ENCODE measurements at places on chromosomes 16 and 17.

GRCh38 chr17:41223821-41224220 lies 2.6 kb upstream of the KRTAP9-2 start:
- DNase-seq, result no peak

- no peak for DNase-seq
These were observed 4.4 kb downstream of the SNAI3 start for GRCh38 chr16:88681709-88682451.

- no peak for DNase-seq
These were observed 689 bp upstream of the TBC1D24 start for GRCh38 chr16:2473999-2474876.

DNA sequence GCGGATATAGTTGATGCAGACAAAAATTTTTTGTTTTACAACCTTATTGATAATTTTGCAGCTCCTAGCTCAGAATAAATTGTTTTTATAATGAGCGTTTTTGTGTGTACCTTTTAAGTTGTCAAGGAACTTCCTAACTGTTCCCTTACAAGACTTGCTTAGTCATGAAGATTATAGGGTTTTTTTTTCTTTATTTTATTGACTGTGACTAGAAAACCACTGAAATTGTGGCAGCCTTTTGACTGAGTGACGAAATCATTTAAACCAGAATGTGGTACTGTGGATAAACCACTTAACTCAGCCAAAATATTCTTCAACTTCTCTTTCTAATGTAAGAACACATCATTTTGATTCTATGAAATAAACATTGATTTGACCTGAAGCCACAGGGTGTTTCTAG lies 40.8 kb upstream of the VPS4A start:
- DNase-seq, result no peak

- DNase-seq, result no peak
These were observed 120.6 kb downstream of the IRF8 start for GRCh38 chr16:86019446-86020047.

DNA sequence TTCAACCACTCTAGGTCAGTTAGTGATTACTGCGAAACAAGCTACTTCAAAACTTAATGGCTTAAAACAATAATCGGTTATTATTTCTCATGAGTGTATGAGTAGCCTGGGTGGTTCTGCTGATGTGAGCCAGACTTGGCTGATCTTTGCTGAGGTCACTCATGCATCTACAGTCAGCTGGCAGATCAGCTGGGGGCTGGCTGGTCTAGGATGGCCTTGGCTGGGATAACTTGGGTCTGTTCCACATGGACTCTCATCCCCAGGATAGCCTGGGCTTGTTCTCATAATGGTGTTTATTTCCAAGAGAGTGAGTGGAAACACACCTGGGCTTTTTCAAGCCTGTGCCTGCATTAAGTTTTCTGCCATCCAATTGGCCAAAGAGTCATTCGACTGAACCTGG lies 13.0 kb downstream of the CCDC182 start:
- no peak for DNase-seq

DNA sequence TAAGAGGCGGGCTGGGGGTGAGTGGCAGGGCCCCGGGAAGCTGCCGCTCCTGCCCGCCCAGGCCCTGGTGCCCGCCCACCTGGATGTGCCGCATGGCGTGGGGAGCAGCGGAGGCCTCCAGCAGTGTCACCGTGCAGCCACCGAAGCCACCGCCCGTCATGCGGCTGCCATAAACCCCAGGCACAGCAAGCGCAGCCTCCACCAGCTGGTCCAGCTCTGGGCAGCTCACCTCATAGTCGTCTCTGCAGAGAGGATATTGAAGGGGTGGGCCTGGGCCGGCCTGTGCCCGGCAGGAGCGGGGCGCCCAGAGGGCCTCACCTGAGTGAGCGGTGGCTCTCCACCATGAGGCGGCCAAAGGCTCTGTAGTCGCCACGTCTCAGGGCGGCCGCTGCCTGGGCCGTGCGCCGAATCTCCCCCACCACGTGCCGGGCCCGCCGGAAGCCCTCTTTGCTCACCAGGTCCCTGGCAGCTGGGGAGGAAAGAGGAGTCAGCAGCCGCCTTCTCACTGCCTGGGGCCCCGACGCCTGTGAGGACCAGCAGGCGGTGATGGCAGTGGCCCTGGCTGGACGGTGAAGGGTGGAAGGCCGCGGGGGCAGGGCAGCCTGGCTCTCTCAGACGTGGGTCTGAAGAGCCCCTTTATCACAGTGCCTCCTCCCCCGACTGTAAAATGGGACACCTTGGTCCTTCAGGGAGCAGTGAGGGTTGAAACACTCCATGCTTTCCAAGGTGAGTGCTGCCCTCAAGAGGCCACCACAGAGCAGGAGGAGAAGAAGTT lies 6.7 kb downstream of the GALK1 start:
- DNase-seq, result no peak

DNA sequence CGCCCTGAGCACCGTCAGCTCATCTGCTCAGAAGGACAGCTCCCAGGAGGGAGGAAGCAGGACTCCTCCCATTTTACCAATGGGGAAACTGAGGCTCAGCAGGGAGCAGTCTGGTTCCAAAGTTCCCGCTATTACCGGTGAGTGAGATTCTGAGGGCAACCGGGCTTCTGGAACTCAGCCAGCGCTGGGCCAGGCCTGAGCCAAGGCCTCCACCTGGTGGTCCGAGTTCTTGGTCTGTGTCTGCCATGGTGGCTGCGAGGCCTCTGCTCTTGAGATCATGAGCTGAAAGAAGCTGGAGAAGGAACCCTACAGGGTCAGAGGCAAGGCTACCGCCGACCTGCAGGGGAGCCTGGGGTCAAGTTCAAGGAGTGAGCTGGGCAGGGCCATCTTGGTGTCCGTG lies 110.8 kb upstream of the GSE1 start:
- no peak for DNase-seq

GRCh38 chr16:71461686-71462648 lies at the start of gene ZNF23:
Gene ZNF23, minus strand, starts transcription at chr16:71462247. Its CDS starts 5,451 bp downstream, at chr16:71456796.
- DNase-seq, result peak; percentile 49

DNA sequence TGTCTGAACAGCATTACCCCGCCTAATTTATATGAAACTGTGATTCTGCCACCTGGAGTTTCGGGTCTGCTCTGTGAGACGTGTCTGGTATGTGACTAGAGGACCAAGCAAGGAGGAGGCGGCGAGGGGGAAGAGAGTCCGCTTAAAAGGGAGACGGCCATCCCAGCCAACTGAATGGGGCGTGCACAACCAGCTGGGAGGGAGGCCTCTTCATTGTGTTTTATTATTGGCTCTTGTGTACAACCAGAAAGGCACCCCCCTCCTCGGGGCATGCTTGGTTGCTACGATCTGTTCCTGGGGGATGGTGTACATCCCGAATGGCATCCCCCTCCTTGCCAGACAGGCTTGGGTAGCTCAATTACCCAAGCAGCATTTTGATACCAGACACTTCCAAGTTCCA lies 384.5 kb upstream of the SALL1 start:
- no peak for DNase-seq

GRCh38 chr16:81636298-81636993 lies 142.6 kb upstream of the PLCG2 start:
- DNase-seq, result no peak

- no peak for DNase-seq
These were observed 31.8 kb downstream of the NSMCE1 start for GRCh38 chr16:27236635-27237218.

- DNase-seq, result no peak
These were observed 189.7 kb upstream of the CACNG5 start for GRCh38 chr17:66645259-66645658.

GRCh38 chr16:28191364-28191960 lies 20.3 kb downstream of the XPO6 start:
- no peak for DNase-seq

GRCh38 chr17:38705803-38706504 lies 881 bp downstream of the MLLT6 start:
- DNase-seq, result no peak

GRCh38 chr16:585351-585750 lies 4.5 kb upstream of the RAB40C start:
- DNase-seq, result no peak

DNA sequence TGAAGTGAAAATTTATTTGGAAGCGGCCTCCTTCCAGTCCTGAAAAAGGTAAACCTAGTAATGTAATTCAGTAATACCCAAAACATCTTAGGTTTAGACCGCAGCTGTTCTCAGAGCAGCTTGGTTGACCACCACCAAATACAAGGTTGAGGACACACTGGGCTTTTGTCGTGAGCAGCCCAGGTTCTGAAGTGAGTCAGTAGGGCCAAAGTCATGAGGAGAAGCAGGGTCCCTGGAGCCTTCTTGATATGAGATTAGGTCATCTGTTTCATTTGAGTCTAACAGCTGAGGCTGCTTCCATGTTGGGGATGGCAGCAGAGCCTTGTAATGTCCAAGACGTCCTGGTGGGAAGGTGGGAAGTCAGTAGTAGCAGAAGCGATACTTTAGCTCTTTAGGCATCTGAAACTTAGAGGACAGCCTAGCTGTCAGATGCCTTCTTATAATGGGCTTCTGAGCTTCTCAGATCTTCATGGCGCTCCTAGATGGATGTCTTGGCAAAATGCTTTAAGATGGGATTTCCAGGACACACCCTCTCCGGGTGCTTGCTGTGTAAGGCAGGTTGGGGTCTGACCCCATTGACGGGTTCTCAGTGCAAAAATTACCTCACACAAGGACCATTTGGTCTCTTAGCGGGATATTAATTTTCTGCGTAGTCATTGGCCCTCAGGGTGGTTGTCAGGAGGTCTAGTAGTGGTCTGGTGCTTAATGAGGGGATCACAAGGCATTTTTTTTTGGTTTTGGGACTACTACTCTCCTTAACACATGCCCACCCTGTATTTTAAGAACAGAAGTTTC lies 2.4 kb downstream of the ALKBH5 start:
- no peak for DNase-seq

- DNase-seq, result no peak
These were observed 137.6 kb downstream of the RBFOX3 start for GRCh38 chr17:79473111-79473875.

- DNase-seq, result no peak
These were observed 12.6 kb upstream of the PRR29 start for GRCh38 chr17:63985387-63986140.
